Stimulated activated CD8-positive, alpha-beta memory T cell treated with anti-CD3 and anti-CD28 coated beads, Interleukin-12 subunit alpha, Interleukin-12 subunit beta, amount 100 ng/mL, for 4 hours (primary cell): ENCODE measurements at places on chromosomes 1 and 21.

DNA sequence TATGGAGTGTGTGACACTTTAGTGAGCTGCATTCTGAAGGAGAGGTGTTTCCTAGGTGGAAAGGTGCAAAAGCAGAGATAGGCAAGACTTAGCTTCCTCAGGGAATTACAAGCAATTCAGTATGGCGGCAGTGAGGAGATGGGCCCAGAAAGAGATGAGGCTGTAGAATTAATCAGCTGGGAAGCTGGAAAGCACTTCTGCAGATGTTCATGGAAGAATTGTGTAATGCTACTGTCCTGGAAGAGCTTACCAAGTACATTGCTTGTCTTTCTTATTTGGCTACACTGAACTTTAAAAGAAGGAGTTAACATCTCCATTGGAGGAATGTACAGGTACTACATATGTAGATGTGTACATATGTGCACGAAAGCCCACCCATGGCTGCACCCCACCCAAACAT lies 103.7 kb upstream of the DPT start:
- no peak for DNase-seq

DNA sequence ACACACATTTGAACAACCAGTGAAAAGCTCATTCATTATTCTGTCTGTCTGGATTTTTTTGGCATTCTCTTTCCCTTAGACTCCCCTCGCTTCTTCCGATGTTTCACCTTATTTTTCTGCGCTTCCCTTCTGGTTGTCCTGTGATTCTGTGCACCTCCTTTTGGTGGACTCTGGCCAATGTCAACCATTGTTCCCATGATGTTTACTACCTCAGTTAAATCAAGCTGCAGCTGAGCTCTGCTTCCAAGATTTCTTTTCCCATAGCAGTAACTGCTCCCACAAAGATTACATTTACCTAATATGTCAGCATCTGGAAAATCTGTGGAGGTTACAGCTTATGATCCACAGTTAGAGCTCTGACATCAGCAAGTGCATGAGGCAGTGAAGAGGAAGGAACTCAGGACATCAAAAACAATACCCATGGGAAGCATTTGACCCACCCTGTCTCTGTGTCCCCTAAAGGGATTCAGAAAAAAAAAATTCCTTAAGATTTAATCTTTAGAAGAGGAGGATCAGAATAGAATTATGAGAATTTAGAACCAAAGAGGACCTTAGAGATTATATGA lies 69.9 kb upstream of the ADAMTS5 start:
- no peak for DNase-seq

DNA sequence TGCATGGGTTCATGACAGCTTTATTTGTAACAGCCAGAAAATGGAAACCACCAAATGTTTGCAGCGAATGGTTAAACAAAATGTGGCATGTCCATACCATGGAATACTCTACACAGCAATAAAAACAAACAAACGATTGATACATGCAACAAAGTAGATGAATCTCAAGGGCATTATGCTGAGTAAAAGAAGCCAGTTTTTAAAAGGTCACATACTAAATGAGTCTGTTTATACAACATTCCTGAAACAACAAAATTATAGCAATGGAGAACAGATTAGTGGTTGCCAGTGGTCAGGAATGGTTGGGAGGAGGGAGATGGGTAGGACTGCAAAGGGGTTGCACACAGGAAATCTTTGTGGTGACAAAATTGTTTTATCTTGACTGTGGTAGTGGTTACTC lies 202.4 kb upstream of the UBE2U start:
- DNase-seq: no peak

DNA sequence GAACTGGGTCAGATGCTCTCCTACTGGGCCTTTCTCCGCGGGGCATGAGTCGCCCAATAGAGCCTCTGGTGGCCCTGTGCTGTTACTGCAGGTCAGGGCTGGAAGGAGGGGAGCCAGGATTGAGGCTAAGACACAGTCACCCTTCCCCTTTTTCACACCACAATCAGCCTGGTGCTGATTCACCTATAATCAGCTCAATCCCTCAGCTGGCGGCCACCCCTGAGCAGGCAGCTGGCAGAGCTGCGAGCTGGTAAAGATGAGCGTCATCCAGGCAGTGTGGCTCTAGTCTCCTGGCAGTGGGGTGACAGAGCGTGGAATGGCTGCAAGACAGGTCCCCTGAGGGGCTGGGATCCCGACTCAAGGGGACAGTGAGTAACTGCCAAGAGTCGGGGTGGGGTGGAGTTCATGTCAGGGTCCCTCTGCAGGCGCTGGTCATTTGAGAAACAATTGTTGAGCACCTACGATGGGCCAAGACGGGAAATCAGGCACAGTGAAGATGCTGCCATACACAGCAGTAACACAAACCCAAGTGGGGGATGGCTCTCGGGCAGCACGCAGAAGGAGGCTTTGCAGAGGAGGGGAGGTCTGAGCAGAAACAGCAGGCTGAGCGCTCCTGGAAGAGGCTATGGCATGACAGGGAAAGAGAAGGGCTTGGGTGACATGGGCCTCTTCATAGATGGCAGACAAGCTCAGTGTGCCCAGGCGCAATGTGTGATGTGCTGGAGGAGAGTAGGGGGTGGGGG lies 21.8 kb downstream of the ATF3 start:
- peak; percentile 37 for DNase-seq

- DNase-seq: no peak
Observed at GRCh38 chr1:92599184-92599583, 112.5 kb upstream of the GFI1 start.

GRCh38 chr1:239858529-239858928 lies 233.2 kb upstream of the FMN2 start:
- DNase-seq: no peak

DNA sequence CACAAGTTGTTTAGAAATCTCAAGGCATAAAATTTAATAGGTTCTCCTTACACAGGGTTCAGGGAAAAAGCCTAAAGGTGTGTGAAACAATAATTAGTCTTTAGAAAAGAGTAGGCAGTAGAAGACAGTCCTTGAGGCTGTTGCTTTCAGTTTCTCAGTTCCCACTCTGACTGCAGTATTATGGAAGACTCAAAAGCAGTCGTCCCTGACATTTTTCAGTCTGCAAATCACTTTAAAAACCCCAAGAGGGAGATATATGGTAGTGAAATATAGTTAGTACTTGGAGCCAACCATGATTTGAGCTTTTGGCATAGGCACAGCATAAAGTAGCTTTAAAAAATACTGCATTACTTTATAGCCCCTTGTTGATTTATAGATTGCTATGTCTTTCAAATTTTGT lies 299.7 kb downstream of the OLFM3 start:
- no peak for DNase-seq

GRCh38 chr1:58898739-58899586 lies 115.1 kb upstream of the JUN start:
- no peak for DNase-seq

DNA sequence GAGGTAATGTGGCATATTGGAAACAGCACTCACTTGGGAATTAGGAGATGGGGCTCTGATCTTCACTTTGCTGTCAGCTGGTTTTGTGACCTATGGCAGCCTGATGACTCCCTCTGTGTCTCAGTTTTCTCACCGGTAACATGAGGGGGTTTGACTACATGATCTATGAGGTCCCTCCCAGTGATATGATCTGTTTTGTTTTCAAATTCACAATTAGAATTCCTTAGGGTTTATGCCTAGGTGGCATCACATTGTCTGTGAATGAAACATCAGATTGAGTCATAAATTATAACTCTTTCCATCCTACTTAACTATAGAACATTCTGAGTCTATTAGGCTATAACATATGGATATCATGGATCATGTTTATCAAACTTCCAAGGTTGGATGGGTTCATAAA lies 386.6 kb downstream of the PTBP2 start:
- no peak for DNase-seq

DNA sequence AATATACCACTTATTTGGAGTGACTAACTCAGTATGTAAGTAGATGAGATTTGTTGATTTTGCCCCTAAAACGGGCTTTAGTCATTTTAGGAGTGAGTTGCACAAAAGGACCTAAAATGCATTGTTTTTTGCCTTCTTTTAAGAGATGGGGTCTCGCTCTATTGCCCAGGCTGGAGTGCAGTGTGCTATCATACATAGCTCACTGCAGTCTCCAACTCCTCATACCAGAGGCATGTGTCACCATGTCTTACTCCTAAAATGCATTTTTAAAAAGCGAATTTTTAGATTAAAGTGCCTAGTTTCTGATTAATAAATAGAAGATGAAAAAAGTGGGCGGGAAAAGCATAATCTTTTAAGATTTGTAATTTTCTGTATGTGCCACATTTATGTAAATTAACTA lies 11.5 kb upstream of the NEXN start:
- no peak for DNase-seq

GRCh38 chr1:115744646-115745275 lies 23.8 kb downstream of the CASQ2 start:
- no peak for DNase-seq

DNA sequence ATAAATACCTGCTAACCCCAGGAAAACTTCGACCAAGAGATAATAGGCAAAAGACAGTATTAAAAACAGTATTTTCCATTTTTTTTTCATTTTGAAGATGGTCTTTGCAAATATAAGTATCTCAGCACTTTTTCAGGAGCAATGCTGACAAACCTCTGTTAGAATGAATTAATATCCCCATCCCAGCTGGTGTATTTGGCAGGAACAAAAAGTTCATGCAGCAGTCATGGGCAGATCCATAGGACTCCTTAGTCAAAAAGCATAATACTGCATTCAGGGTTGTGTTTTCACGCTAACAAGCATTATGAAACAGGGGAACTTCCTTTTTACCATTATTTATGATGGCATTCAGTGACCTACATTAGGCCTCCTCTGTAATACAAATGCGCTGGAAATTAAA lies 344.0 kb downstream of the ST6GALNAC3 start:
- no peak for DNase-seq
